ENCODE measurements at places on chromosomes 2 and 18. TPM values are rescaled to one million over a fixed set of nuclear protein-coding genes. Genes with fewer than 3 reads are reported as not detected.

DNA sequence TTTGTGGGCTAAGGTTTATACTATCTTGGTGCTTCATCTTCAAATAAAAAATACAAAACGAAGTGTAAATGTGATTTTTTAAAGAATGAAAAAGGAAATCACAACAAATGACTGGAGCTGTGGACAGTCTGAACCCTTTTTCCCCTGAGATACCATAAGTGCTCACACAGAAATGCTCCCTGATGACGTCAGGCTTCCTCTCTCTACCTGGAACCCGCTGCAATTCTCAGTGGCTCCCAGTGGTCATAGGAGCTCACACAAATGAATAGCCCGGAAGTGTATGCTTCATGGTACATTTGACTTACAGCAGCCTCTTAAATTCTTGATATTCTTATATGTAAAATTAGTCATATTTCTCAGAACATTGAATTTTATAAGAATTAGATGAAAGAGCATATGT lies 249.7 kb upstream of the GYPC start:
- H3K4me1 ChIP-seq: no peaks in the 10 kb centered on the region
- no peak overlapping the region for H3K27ac ChIP-seq
- H3K36me3 ChIP-seq: no peaks in the 10 kb centered on the region

DNA sequence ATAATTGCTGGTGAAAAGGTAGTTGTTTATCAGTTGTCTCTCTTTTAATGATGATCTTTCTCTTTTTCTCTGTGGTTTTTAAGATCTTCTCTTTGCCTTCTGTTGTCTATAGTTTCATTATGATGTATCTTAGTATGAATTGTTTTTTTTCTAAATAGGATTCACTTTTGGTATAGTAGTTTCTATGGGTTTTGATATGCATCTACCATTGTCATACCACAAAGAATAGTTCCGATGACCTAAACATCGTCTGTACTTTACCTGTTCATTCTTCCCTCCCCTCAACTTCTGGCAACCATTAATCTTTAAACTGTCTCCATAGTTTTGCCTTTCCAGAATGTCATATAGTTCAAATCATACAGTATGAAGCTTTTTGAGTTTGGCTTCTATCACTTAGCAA lies 19.6 kb downstream of the RDH14 start:
- no peak overlapping the region for H3K27ac ChIP-seq
- no peak for DNase-seq
- H3K36me3 ChIP-seq: peaks cover 12% of the 10 kb centered on the region
- peaks cover 8% of the 10 kb centered on the region for H3K27me3 ChIP-seq
- H3K4me3 ChIP-seq: no peak overlapping the region

GRCh38 chr2:181131584-181131983 lies 151.2 kb downstream of the UBE2E3 start:
- H3K4me3 ChIP-seq: peak overlapping the region; percentile 87
- peak overlapping the region; percentile 86 for H3K27ac ChIP-seq
- H3K27me3 ChIP-seq: no peaks in the 10 kb centered on the region
- H3K36me3 ChIP-seq: peaks cover 30% of the 10 kb centered on the region

The EMX1 gene
- total RNA-seq: not detected

All from natural killer cell treated with Interleukin-12 subunit alpha and Interleukin-12 subunit beta and Interleukin-15 and Interleukin-18, amount 100 ng/mL, for 72 hours (primary cell).